ENCODE measurements at places on chromosomes 12 and 14.

GRCh38 chr14:73761618-73762355 lies 47.6 kb upstream of the PNMA1 start:
- DNase-seq, result no peak

DNA sequence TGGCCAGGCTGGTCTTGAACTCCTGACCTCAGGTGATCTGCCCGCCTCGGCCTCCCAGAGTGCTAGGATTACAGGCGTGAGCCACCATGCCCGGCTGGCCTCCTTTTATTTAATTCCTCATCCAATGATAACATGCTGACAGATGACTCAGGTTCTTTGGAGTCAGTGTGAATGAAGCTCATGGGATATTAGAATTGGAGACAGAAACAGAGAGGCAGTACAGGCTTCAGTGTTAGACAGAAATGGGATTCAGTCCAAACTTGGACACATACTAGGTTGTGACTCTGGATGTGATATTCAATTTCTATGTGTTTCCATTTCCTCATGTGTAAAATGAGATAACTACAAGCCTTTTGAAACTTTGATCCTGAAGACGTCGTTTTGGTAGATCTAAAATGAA lies 47.3 kb downstream of the PDE3A start:
- no peak for DNase-seq

- no peak for DNase-seq
Measured at GRCh38 chr12:118312578-118312977, 60.1 kb downstream of the TAOK3 start.

- DNase-seq, result no peak
Measured at GRCh38 chr12:103929784-103930033, 501 bp upstream of the HSP90B1 start.

GRCh38 chr12:129552996-129553750 lies 350.7 kb downstream of the TMEM132D start:
- DNase-seq, result no peak
